ENCODE measurements at places on chromosomes 12 and 14. TPM values are rescaled to one million over a fixed set of nuclear protein-coding genes. Genes with fewer than 3 reads are reported as not detected.

FAM181A gene
- polyA plus RNA-seq = not detected

PSME2 gene
- 126 TPM for polyA plus RNA-seq

KCNJ8 gene
- polyA plus RNA-seq = not detected

JDP2 gene
- 5.3 TPM for polyA plus RNA-seq

HCAR2 gene
- 0.35 TPM for polyA plus RNA-seq
